Activated naive CD4-positive, alpha-beta T cell treated with Interleukin-2 at 50 U/mL for 16 hours (primary cell): ENCODE measurements at places on chromosomes 1 and 21.

- DNase-seq = peak; percentile 77
These were observed 14.9 kb downstream of the TTC34 start for GRCh38 chr1:2786329-2787162.

GRCh38 chr21:15260604-15261003, 195.8 kb upstream of the NRIP1 start:
- DNase-seq = no peak

- peak; percentile 21 for DNase-seq
These were observed 1.2 kb downstream of the LORICRIN start for GRCh38 chr1:153260585-153261280.

- no peak for DNase-seq
These were observed 7.9 kb upstream of the CLDN14 start for GRCh38 chr21:36487641-36488307.

DNA sequence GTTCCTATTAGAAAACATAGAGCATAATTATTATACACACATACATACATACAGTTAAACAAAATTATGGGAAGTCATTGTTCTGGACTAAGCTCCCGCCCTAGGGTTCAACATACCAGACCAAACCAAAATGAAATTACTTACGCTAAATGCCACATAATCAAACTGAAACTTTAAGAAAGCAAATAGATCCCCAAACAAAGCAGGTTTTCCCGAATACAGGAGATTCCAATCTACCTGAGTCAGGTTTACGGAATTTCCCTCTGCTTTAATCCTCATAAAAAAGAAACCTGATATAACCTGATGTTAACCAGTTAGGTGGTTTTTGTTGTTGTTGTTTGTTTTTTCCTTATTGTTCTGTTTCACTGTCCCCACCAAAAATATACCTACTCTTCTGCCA, 1886.9 kb downstream of the NCAM2 start:
- no peak for DNase-seq

- no peak for DNase-seq
These were observed 170.5 kb upstream of the KIAA0040 start for GRCh38 chr1:175363031-175363430.

- no peak for DNase-seq
These were observed 100.5 kb upstream of the KCNK1 start for GRCh38 chr1:233513431-233513830.

- no peak for DNase-seq
These were observed 156.5 kb downstream of the PCNX2 start for GRCh38 chr1:233138788-233139585.

DNA sequence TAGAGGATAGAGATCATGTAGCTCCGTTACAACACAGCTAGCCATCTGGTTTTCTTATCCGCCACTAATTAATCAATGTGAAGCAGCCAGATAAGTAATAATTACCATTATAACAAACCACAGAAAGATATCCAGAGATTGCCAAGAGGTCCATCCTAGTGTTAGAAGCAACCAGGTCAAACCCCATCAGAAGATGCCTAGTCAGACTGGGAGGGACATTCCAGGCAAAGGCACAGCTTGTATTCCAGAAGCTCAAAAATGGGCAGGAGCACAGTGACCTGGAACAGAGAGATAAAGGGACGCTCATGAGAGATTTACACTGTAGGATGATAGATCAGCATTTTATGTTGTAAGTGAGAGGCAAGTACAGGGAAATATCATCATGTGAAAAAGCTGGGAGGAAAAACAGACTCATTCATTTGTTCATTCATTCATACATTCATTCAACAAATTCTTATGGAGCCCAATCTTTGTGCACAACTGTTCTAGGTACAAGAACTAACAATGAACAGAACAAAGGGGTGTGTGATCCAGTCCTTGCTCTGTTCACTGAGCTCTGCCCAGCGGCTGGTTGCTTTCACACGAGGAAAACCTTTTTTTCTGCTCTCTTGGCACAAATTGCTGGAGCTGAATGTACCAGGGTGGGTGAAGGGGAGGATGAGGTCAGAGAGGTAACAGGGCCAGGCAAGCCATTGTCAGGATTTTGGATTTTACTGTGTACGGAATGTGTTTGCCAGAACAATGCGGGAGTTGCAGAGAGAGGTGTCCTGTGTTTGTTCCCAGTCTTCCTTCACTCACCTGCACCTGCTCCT, 240.8 kb upstream of the FGGY start:
- DNase-seq = no peak

GRCh38 chr1:196193896-196194559, 414.2 kb downstream of the KCNT2 start:
- DNase-seq = no peak

GRCh38 chr1:205962821-205963221, 19.6 kb upstream of the SLC26A9 start:
- DNase-seq = no peak

DNA sequence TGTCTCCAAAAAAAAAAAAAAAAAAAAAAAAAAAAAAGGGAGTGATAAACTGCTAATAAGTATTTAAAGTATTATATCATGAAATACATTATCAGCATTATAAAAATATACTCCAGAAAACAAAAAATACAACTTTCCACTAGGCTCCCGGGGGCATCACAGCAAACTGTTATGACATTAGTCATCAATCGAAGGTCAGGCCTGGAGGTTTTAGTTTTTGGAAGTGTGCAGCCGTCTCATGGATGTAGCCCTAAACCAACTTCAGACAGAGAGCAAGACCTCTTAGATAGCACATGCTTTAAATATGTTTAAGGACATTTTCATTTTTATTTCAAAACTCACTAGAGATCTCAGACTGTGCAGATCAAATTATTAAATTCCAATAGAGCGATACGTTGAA, 106.3 kb downstream of the RERE start:
- DNase-seq = no peak

DNA sequence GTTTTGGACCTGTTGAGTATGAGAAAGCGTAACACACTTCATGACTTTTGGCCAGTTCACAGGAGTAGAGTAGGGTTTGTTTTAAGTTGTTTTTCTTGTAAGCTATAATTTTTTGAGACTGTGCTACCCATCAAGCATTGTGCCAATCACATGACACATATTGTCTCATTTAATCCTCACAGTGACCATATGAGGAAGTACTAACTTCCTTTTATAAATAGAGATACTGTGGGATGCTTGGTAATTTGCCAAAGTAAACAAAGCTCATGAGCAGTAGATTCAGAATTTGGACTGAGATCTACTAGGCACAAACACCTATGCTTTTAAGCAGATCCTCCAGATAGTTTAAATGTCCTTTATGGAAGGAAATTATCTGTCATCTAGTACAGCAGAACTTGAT, 178.3 kb downstream of the CACNA1E start:
- DNase-seq = no peak

- DNase-seq = no peak
These were observed 43.5 kb downstream of the DPYD start for GRCh38 chr1:97877307-97877706.

- DNase-seq = no peak
These were observed 105.6 kb downstream of the ERG start for GRCh38 chr21:38392661-38393060.

DNA sequence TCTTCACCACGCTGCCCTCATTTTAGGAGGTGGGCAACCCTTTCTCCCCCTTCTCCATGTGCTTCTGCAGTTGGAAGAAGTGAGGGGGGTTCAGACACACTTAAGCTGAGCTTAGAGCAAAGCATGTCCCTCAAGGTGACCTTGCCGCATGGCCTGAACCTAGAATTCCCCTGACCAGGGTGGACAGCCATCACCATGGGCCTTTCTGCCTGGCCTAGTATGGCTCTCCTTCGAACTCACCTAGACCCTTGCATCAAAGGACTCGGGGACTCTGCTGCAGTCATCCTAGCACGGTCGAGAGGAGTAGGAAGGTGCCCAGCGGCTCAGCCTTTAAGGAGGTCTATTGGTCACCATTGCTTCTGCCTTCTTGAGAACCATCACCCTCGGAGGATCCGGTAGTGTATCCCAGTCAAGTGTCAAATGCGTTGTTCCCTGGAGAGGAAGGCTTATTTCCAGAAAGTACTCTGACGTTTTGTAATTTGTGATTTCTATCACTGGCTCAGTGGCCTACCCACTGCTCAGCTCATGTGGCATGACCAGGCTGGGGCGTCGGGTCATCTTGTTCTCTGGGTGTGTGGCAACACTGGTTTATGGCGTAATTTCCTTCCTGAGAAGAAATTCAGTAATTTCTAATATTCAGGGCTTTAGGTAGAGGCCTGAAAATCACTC, at the start of gene KCNE1:
Gene KCNE1 (minus strand): TSS at position 424 of the 669 bp plus-strand sequence. CDS start 62,576 bp downstream, outside the sequence.
- no peak for DNase-seq

DNA sequence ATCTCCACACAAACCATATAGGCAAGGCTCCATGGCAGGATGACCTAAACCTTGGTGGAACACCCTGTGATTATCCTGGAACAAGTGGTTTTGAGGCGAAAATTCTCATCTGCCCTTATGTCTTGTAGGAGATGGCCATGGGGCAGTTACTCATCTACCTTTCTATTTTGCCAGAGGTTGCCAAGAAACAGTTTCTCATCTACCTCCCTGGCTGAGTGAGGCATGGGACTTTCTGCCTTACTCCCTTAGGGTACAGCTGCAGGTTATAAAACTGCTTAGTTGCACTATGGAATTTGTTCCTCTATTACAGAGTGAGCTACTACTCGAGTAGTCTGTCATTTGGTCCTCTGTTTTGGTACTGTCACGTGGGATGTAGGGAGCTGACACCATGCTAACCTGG, 31.3 kb upstream of the GUCA2A start:
- no peak for DNase-seq

DNA sequence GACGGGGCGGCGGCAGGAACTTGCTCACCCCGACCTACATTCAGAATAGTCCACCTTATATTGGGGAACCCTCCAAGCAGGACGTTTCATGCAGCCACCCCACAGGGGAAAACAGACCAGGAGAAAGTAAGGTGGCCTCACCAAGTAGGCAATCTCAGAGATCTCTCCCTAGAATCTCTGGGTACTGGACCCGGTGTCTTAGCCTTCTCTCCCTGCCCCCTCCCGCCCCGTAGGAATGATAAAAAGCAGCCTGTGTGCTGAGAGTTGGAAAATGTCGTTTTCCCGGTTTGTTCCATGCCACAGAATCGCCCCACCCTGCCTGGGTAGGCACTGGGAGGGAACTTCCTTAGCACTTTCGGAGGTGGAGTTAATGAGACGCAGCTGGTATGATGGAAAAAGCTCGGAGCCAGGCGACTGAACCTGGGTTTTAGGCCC, 789 bp upstream of the PTPN14 start:
- no peak for DNase-seq

- no peak for DNase-seq
These were observed 171.8 kb upstream of the IVNS1ABP start for GRCh38 chr1:185488808-185489207.

- peak; percentile 83 for DNase-seq
These were observed 24.8 kb downstream of the S100A6 start for GRCh38 chr1:153510984-153511410.

GRCh38 chr1:233608988-233609387, 4.9 kb upstream of the KCNK1 start:
- no peak for DNase-seq

DNA sequence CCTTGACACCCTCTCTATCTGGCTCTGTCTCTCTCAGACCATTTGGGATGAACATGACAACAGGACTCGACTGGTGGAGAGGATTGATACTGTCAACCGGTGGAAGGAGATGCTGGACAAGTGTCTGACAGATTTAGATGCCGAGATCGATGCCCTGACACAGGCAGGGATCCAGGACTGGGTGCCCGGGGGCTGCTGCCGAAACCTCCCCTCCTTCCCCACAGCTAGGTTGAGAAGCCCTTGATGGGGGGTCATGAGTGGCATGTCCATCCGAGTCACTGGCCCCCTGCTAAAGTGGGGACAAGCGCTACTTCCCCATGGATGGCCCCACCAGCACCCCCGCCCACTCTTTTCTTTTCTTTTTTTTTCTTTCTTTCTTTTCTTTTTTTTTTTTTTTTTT, 1.2 kb downstream of the TEKT2 start:
- DNase-seq = no peak

- no peak for DNase-seq
These were observed 5.8 kb upstream of the FOXD3 start for GRCh38 chr1:63316598-63316983.

GRCh38 chr21:33256019-33256418, 10.1 kb upstream of the IL10RB start:
- no peak for DNase-seq

DNA sequence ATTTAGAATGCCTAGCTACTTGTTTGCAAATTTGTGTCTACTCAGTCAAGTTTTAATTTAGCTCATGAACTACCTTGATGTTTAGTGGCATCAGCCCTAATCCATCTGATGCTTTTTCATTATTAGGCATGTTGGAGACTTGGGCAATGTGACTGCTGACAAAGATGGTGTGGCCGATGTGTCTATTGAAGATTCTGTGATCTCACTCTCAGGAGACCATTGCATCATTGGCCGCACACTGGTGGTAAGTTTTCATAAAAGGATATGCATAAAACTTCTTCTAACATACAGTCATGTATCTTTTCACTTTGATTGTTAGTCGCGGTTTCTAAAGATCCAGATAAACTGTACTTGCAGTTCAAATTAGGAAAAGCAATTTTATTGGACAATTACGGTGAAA, 7.6 kb downstream of the SOD1 start:
- no peak for DNase-seq

GRCh38 chr1:19250629-19251304, 557 bp downstream of the EMC1 start:
- peak; percentile 12 for DNase-seq

GRCh38 chr1:57122031-57122430, 156.2 kb upstream of the C8B start:
- no peak for DNase-seq

- no peak for DNase-seq
These were observed 4.1 kb downstream of the KRTAP13-4 start for GRCh38 chr21:30434033-30434631.

- DNase-seq = no peak
These were observed 26.5 kb upstream of the SLC45A3 start for GRCh38 chr1:205706601-205707502.

DNA sequence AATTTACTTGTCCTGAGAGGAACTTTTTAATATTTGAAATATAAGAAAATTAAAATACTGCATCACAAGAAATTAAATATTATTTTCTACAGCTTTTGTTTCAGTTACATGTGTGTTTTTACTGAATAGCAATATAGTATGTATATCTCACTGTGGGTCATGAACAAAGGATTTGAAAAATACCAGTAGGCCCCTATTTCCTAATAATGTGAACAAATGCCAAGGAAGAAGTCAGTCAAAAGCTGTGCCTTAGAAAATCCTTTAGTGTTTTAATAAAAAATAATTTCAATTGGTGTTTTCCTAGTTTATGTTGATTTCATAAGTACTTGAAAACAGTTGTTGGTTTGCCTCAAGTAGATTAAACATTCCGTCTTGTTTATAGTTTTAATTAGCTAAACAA, 46.7 kb downstream of the SMYD3 start:
- DNase-seq = no peak

GRCh38 chr21:40208948-40209345, 341.7 kb downstream of the PCP4 start:
- no peak for DNase-seq

- DNase-seq = no peak
These were observed 38.0 kb upstream of the ATP1A1 start for GRCh38 chr1:116334868-116335635.
